Endothelial cell of umbilical vein (primary cell): ENCODE measurements at places on chromosomes 7 and 10. TPM values are rescaled to one million over a fixed set of nuclear protein-coding genes. Genes with fewer than 3 reads are reported as not detected.

Gene HABP2
- not detected in 2 replicates for total RNA-seq

- DNase-seq: no peak
Observed at GRCh38 chr10:1086787-1087186, 30.6 kb downstream of the WDR37 start.

Gene CYP26A1
- total RNA-seq: 2.1 and 4.4 TPM in 2 replicates

DNA sequence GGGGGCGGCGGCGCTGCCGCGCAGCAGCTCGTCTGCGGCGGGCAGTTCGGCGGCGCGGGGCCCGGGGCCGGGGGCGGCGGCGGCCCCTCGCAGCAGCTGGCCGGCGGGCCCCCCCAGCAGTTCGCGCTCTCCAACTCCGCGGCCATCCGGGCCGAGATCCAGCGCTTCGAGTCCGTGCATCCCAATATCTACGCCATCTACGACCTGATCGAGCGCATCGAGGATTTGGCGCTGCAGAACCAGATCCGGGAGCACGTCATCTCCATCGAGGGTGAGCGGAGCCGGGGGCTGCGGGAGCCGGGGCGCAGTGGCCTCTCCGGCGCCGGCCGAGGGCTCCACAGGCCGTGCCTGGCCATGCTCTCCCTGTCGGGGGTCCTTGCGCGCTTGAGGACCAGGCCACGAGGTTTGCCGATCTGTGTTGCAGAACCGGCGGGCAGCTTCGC lies 548 bp downstream of the AGAP3 start:
- no peak for DNase-seq

Gene CPN1
- total RNA-seq: not detected in 2 replicates

Gene OR9A2
- total RNA-seq: not detected in 2 replicates

Gene LSM5
- 63.3 and 68.1 TPM in 2 replicates for total RNA-seq
